ENCODE measurements at places on chromosomes 6 and 20.

GRCh38 chr6:16998461-16998860 is 103.4 kb upstream of the STMND1 start:
- DNase-seq: no peak

- no peak for DNase-seq
Observed at GRCh38 chr6:129469070-129469662, 240.8 kb downstream of the ARHGAP18 start.

DNA sequence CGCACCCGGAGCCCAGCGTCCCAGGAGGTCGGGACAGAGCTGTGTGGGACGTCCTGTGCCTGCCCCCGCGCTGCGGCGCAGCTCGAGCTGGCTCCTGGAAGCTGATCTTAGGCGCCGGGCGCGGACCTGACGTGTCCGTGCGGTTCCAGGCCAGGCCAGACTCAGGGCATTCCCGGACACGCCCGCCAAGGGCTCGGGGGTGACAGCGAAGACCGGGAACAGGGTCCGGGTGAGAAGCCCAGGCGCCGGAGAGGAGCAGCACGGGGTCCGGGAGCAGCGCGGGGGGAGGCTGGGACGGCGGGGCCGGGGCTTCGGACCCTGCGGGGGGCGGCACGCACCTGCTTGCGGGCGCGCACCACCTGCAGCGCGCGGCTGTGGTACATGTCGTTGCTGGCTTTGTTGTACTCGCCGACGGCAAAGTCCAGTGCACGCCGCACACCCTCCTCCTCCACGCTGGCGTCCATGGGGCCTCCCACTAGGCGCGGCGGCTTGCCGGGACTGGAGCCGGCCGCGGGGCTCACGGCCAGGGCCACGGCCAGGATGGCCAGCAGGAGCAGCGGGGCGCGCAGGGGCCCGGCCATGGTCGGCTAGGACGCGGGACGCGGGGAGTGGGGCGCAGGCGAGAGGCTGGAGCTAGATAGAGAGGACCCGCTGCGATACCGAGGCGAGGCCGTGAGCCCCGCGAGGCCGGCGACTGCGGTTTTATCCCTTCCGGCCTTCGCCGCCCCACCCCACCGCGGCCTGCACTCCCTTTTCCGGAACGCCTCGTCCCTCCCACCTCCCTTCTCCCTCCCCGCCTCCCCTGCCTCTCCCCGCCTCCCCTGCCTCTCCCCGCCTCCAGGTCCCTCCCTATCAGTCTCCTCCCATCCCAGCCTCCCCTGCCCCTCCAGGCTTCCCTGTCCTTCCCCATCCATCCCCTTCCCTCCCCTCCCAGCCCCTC is at the start of gene CST3:
TSS of gene CST3 (minus strand) at position 674 of the 940 bp plus-strand sequence. CDS start at position 581, 93 bp downstream.
- peak; percentile 9 for DNase-seq

- peak; percentile 12 for DNase-seq
Observed at GRCh38 chr6:75830959-75831885, 82.2 kb downstream of the MYO6 start.

DNA sequence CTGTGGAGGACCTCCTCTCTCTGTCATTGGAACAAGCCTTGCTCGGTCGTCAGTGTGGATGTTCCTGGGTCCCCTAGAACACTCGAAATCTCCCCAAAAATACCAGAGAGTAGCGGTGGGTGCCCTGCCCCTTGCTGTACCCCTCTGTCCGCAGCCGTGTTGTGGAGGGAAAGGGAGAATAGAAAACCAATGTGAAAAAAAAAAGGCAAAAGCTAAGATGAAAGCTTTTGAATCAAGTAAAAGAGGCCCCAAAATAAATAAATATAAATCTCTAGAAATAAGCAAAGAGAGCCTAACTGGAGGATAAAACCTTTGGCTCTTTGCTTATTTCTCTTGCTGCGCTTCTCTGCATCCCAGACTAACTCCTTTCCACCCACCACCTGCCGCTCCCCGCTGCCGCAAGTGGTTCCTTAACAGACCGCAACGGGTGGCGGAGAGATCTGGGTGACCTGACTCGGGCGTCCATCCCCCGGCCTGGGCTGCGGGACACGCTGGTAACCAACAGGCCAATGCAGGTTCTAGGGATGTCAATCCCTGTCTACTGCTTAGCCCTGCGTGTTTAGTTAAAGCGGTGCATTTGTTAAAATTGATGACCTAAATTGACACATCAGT is 110.0 kb downstream of the GPX5 start:
- no peak for DNase-seq

DNA sequence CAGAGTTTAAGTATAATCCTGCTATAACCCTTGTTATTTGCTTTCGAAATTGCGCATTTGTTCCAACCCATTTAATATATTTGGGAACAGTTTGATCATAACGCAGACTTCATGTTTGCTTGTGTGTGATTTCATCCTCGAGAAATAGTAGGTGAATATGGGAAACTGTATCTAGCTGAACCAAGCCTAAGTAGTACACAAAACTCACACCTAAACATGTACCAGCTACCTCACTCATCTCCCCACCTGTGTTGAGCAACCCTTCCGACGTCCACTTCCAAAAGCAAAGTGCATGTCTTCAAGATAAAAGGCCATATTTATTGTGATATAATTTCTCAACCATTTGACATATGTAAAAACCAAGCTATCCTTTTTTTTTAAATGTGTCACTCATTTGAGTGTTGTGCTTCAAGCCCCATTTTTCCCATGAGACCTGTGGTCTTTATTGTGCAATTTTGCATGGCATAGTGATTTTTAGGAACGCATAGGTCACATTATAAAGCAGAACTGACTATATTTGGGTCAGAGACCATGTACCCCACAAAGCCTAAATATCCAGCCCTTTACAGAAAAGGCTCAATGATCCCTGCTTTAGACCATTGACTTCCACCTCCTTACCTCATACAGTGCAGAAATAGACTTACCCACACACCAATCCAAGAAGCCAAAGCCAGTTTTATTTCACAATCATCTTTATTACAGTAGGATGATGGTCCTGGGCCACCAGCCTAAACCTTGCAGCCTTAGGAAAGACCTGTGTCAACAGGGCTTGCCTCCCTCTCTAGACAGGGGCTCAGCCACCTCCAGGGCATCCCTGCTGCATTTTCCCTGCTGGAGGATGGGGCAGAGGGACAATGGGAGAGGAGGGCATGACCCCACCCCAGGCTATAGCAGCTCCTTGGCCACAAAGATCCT is 7.1 kb downstream of the CCND3 start:
- DNase-seq: no peak

- DNase-seq: no peak
Observed at GRCh38 chr6:43980004-43980795, 147.1 kb downstream of the MRPL14 start.

DNA sequence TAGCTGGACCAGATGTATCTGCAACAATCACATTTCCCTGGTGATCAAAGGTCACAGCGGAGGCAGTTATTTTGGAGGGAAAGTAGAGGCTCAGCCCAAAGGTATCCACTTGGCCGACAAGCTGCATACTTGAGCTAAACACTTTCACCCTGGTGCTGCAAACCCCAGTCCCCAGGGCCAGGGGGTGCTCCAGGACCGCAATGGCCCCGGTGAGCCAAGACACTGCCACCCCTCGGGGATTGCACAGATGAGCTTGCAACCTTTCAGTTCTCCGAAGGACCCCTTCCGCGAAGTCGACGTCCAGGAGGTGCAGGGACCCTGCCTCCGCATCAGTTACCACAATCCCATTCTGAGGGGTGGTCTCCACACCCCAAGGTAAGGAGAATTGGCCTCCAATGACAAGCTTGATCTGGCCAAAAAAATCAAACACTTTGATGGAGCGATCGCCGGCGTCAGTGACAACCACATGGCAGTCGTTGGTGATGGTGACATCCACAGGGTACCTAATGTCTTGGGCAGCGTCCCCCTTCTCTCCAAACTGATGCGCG is 823 bp downstream of the NHLRC1 start:
- no peak for DNase-seq

DNA sequence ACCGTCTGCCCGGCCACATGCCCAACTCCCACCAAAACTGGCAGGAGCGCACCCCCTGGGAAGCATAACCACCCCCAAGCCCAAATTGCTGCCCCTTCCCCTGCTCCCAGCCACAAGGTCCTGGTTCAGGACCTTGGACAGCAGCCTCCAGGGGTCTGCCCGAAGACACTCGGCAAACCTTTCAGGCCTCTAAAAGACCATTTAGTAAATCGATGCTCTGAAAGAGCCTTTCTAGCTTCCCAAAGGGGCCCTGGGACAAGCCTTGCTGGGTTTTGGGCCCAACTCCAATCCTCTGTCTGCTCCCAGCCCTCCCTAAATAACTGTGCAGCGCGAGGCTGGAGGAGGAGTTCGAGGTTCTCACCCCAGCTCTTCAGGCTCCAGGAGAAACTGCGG is 30.5 kb downstream of the GRM4 start:
- DNase-seq: no peak

DNA sequence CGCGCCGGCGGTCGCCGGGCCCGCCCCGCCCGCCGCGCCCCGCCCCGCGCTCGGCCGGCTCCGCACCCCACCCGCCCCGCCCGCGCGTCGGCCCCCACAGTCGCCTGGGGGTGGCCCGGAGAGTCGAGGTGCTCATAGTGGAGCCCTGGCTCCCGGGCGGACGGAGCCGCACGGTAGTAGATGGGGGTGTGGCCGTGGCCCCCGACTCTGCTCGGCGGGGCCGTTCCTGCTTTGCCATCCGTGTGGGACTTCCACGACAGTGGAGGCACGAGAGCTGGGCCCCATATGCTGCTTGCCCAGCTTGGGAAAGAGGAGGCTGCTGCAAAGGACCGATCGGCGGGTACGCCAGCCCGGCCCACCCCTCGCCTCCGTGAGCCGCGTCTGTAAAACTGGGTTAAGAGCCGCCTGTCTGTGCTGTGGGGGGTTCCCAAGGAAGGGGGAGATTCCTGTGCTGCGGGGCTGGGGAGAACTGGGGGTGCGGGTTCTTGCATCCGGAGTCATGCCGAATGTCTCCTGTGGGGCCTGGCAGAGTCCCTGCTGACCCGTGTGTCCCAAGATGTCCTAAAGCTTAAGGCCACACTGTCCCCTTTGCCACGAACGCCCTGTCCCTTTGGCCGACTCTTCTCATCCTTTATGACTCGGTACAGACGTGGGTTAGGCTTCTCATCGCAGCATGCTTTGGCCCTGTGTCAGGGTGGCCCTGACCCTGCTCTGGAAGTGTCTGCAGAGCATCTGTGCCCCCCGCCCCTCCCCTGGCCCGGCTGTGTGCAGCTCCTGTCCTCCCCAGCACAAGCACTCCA is at the start of gene OPRL1:
TSS of gene OPRL1 (plus strand) at position 70 of the 800 bp plus-strand sequence. CDS start 12,639 bp downstream, outside the sequence.
- no peak for DNase-seq

DNA sequence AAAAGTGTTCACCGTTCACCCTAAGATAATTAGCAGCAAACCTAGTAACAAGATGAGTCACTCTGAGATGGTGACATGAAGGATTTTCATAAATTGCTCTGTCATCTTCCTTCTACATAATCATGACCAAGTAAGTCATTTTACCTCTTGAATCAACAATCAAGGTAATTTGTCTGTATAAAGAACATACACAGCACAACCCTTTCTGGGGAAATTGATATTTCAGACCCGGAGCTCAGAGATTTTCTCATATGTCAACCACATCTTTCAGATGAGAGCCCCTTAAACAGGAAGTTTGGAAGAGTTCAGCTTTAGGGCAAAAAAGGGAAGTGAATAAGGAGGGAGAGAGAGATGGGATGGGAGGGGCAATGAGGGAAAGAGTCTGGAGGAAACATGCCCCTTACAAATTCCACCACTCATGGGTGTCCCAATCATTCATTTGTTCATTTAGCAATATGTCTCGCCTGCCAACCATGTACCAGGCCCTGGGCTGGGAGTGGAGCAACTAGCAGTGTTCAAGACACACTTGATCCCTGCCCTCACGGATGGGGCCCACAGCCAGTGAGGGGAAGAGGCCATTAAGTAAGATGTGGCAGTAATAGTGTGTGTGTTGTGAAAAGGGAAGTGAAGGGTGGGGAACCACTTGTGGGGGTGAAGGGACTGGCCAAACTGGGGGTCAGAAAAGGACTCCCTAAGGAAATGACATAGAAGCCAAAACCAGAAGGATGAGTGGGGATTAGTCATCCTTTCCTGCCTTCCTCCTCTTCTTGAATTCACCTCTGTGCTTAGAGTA is 190.9 kb downstream of the MAFB start:
- DNase-seq: no peak

- DNase-seq: no peak
Observed at GRCh38 chr6:90621581-90621980, 34.7 kb upstream of the MAP3K7 start.

- DNase-seq: peak; percentile 78
Observed at GRCh38 chr6:130890521-130890971, 63.3 kb downstream of the SMLR1 start.

DNA sequence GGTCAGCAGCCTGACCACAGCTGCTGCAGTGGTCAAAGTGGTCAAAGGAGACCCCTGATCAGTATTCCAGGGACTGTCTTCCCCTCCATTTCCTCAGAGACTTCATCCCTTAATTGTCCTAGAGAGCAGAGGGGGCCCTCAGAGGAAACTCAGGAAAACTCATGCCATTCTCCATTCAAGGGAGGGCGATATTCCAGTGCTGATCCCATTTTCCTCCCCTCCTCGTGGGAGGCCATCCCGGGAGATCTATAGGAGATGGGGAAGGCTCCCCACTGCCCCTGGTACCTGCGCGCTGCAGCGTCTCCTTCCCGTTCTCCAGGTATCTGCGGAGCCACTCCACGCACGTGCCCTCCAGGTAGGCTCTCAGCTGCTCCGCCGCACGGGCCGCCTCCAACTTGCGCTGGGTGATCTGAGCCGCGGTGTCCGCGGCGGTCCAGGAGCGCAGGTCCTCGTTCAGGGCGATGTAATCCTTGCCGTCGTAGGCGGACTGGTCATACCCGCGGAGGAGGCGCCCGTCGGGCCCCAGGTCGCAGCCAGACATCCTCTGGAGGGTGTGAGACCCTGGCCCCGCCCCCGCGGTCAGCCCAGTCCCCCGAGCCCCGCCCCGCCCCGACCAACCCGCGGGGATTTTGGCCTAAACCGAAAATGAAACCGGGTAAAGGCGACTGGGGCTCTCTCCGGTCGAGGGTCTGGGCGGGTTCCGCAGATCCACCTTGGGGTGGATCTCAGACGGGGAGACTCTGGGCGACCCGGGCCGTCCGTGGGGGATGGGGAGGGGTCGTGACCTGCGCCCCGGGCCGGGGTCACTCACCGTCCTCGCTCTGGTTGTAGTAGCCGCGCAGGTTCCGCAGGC is 878 bp downstream of the HLA-C start:
- DNase-seq: no peak

DNA sequence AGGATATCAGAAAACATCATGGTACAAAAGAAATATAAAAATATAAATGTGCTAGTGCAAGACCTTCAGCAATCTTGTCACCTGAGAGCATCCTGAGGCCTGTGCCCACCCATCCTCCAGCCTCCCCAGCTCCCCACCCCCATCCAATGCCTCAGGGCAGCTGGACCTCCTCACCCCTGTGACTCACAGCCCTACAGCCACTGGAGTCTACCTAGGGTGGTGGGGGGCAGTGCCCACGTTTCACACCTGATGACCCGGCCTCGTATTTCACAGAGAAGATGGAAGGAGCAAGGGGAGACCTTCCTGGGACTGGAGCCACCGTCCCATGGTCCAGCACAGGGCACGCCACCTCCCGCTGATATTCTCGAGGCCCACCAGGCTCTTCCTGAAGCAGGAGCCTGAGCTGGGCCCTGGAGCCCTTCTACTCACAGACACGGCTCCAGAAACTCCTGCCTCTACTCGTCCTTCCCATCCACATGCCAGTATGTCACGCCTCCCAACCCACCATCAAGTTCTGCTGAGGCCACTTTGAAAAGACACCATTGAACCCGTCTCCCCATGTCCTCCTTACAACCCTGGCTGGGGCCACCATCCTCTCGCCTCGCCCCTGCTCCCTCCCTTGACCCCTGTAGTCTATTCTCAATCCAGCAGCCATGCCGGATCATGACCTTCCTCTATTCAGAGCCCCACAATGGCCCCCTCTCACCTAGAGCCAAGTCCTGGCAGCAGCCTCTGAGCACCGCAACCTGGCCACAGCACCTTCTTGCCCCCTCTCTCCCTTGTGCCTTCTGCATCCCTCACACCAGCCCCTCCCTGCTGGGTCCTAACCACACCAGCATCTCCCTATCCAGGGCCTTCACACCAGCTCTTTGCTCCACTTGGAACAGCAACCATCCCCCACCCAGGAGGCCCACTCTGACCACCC is 13.3 kb downstream of the APMAP start:
- DNase-seq: no peak
